ENCODE measurements at places on chromosomes 6 and 20.

- DNase-seq, result peak; percentile 93
Observed at GRCh38 chr20:63698739-63699465, 2.5 kb downstream of the TNFRSF6B start.

GRCh38 chr6:100226811-100227210, 232.8 kb upstream of the MCHR2 start:
- DNase-seq, result no peak

GRCh38 chr6:19571176-19571575, 266.0 kb upstream of the ID4 start:
- no peak for DNase-seq

- DNase-seq, result peak; percentile 98
Observed at GRCh38 chr6:35370124-35370741, 27.9 kb downstream of the PPARD start.

DNA sequence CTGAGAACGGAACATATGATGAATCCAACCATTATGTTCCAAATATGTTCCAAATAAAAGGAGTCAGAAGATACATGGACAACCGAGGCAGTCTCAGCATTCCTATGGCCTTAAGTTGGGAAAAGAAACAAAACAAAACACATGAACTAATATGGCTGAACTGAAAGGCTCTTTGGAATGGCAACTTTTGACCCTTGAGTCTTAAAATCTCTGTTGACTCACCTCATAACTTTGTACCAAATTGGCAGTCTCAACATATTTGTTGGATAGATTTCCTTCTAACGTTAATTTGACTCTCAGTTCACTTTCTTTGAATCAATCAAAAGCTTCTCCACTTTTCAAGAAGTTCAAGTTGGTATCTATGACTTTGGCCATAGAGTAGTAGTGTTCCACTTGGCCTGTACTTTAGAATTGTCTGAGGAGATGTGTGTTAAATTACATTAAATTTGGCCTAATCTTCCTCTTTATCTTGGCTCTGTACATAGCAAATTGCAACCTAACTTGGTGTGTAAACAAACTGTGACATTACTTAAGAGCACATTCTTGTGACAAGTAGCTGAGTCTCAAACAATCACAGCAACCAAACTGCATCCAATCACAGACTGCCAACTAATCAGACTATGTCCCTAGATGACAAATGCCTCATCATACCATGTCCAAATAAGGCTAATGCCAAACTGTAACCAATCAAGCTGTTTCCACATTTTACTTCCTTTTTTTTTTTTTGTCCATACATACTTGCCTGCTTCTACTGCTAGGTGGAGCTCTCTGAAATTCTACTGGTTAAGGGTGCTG, 208.8 kb downstream of the BMP2 start:
- DNase-seq, result no peak
